ENCODE measurements at places on chromosomes 6 and 20.

DNA sequence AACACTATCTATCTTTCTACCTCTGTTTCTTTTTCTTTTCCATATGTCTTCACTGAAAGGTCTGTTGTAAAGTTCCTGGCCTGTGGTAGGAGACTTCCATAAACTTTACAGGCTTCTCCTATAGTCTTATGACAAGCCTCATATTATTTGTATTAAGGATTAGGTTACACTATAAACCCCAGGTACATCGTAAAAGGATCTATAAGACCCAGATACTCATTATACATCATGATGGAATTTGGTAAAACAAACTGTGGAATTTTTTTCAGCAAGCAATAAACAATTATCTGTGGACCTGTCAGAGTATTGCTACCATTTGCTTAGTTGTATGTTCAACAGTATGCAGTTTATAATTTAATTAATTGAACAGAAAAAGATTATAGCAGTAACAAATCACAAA, 55.5 kb downstream of the RFX6 start:
- no peak for DNase-seq

GRCh38 chr6:11613336-11613735, 75.8 kb downstream of the TMEM170B start:
- no peak for DNase-seq

- no peak for DNase-seq
Measured at GRCh38 chr20:58700823-58701222, 8.2 kb downstream of the NPEPL1 start.

DNA sequence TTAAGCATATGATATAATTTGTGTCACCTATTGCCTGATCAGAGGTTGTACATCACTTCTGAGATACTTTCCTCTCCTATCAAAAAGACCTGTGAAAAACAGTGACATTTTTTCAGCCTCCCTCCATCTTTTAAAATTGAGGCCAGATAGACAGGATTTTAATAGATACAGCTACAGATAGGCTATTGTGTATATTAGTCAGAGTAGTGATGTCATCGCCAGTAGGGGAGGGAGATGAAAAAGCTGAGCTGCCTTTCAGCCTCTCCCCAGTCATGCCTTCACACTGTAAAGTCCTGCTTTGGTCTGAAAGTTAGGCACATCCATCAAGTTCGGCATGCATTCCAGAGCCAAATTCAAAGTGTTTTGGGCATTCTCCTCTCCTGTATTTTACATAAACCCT, 7.9 kb upstream of the PABPC1L start:
- no peak for DNase-seq

- no peak for DNase-seq
Measured at GRCh38 chr6:22102671-22103070, 194.2 kb downstream of the PRL start.

GRCh38 chr6:88302769-88303225, 136.7 kb upstream of the CNR1 start:
- no peak for DNase-seq

GRCh38 chr20:58884966-58885365, 32.5 kb downstream of the GNAS start:
- no peak for DNase-seq

GRCh38 chr6:108133594-108134179, 32.1 kb upstream of the NR2E1 start:
- DNase-seq = peak; percentile 26

- DNase-seq = no peak
Measured at GRCh38 chr6:133895573-133896343, 6.8 kb downstream of the TCF21 start.

GRCh38 chr6:81906041-81906440, 153.6 kb upstream of the TENT5A start:
- no peak for DNase-seq

DNA sequence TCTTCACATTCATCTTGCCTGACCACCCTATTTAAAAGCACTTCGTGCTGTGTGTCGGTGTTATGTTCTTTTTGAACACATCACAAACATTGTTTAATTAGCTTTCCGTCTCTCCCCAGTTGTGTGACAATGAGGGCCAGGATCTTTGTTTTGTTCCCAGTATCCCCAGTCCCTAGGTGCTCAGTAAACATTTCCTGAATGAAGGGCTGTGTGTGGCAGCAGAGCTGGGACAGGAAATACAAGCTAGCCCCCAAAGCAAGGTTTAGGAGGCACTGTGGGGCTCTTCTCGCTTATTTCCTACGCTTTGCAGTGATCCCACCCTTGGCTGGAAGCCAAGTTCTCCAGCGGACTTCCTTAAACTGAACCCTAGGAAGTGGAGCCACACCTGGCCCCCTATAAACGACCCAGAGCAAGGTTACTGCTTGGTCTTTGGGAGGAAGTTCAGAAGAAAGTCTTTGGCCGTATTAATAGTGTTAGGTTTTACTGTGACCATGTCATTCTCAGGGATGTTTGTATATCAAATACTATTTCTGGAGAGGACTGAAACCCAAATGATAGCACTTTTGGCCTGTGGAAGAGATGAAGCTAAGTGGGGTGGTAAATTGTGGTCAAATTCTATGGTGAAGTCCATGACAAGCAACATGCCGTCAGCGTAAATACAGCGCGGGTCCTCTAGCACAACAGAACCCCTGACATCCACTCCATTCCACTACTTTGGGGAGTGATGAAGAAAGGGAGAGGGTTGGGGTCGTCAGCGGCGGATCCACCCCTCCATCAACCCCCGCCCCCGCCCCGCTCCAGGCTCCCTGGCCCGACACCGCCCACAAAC, 570 bp upstream of the FANCE start:
- no peak for DNase-seq

GRCh38 chr6:15904651-15905376, 224.1 kb upstream of the MYLIP start:
- no peak for DNase-seq

DNA sequence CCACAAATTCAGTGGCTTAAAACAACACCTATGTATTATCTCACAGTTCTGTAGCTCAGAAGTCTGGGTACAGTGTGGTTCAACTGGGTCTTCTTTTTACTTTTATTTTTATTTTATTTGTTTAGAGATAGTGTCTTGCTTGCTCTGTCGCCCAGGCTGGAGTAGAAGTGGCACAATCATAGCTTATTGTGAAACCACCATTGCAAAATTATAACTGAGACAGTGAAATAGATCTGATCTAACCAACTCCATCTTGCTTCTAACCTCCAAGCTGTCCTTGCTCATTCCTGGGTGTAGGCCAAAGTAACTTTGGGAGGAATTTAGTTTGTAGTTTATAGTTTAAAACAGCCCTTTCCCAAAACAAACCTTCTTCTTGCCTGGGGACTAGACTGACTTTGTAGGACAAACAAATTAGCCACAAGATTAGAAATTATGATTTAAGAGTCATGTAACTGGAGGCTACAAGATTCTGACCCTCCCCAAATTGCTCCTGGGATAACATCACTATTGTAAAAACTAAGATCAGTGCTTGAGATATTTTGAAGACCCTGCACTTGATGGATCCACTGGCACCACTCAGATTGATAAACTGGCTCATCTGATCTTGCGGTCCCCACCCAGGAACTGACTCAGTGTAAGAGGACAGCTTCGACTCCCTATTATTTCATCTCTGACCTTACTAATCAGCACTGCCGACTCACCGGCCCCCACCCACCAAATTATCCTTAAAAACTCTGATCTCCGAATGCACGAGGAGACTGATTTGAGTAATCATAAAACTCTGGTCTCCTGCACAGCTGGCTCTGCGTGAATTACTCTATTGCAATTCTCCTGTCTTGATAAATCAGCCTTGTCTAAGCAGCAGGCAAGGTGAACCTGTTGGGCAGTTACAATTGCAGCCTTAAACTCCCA, 193.4 kb upstream of the CDYL start:
- DNase-seq = no peak

GRCh38 chr20:57055345-57055744, 211.1 kb downstream of the BMP7 start:
- DNase-seq = no peak

- no peak for DNase-seq
Measured at GRCh38 chr6:319177-320131, 27.2 kb downstream of the DUSP22 start.

DNA sequence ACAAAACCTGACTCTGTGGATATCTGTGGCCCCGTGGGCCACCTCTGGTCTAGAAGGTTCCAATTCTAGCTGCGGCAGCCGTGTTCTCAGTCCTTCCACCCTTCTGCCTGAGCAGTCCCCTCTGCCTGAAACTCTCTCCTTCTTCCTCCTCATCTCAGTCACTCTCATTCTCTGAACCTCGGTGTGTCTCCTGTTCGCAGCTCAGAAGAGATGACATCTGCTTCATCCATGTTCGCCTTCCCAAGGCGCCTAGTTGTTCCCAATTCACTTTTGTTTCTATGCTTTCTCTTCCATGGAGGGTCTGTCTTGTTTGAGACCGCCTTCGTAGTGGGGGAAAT, 95.5 kb downstream of the CEBPB start:
- DNase-seq = no peak

DNA sequence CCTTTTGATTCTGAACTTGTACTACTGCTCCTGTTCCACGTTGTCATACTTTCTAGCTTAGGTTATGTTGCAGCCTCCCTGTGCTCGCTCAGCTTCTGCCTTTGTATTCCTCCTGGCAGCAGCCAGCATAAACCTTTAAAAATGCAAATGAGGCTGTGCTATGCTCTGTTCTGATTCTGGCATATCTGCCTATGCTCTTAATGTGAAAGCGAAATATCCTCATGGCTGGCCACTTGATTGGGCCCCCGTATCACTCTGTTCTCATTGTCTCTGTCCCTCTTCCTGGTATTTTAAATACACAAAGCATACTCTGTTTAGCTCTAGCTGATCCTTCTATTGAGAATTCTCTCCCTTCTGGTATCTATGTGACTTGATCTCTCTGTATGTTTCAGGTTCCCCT, 139.0 kb downstream of the JARID2 start:
- peak; percentile 4 for DNase-seq

DNA sequence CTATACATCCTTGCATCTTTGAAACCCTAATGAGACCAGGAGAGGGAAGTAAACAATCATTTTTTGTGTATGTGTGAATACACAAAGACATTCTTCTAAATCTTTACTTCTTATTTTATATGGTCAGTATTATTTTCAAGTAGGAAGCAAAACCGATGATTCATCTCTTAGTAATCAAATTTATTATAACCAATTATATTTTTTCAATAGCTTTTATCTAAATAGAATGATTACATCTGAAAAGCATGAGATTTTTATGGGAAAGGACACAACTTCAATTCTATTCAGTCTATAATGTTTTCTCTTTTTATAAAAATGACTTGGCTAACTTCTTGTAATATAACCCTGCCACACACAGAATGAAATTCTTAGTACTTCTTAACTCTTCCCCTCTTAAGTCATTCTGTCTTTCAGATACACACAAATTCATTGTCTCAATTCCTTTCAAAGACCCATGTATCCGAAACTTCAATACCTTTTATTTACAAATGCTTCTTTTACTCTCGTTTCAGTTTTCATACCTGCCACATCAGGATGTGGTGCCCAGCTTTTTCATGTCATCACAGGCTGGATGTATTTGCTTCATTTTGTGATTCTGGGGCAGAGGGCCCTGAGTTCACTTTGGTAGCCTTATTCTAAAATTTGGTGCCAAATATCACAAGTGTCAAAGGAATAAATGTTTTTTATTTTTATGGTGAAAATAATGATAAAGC, 227.0 kb downstream of the PHF3 start:
- DNase-seq = no peak

Data from memory B cell (primary cell).